ENCODE measurements at places on chromosomes 4 and X.

DNA sequence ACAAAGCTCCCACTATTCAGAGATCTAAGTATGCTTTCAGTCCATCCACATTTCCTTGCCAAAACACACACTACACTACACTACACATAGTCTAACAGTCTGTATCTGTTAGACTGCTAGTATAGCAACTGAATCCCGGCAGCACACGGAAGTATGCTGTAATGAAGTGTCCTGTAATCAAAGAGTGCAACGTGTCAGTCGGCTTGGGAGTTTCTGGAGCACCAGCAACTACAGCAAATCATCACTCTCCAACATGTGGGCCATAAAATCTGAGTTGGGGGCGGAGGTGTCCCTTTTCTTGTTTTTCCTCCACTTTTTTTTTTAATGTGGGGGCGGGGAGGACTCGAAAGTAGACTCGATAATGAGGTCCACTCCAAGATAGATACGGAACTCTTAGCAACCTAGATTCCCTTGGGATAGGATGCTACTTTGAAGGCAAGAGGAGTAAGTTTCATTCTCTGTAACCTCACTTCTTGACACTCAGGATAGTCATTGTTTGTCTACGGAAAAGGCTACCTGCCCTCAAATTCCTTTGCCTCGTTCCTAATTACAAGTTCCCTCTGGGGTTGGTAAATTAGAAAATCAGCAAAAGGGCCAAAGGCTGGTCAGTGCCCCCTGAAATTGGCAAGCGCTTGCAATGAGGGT is 722 bp downstream of the SLC10A7 start:
- no peak for DNase-seq

DNA sequence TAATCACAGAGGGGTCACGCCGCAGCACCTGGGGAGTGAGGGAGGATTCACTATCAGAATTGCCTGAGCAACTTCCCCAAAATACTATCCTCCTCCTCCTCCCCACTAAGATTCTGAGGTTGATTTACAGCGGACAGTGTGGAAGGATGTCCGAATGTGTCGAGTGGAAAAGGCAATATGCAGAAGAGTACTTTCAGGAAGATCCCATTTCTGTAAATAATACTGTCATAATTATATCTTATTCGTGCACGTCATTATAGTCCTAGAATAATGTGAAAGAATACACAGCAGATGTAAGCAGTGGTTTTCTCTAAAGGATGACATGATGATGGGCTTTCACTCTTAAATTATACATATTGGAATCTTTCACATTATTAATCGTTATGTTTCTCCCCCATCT is 149.8 kb upstream of the NOCT start:
- DNase-seq: no peak

- no peak for DNase-seq
Observed at GRCh38 chrX:118367338-118367737, 21.4 kb downstream of the WDR44 start.

- no peak for DNase-seq
Observed at GRCh38 chr4:98521486-98521885, 136.9 kb downstream of the TSPAN5 start.

- no peak for DNase-seq
Observed at GRCh38 chr4:155667568-155668511, 1.2 kb downstream of the GUCY1A1 start.

All from stimulated activated CD4-positive, alpha-beta T cell treated with anti-CD3 and anti-CD28 coated beads, Interleukin-1b, Interleukin-23, amount 100 ng/mL, for 1 hour (primary cell).